SJSA1 (cell line): ENCODE measurements at places on chromosomes 1 and 21. TPM values are rescaled to one million over a fixed set of nuclear protein-coding genes. Genes with fewer than 3 reads are reported as not detected.

The SNAP47 gene
- 43.3 and 51.2 TPM in 2 replicates for total RNA-seq

GRCh38 chr1:23691499-23692307 lies at the start of gene RPL11:
RPL11 (plus strand) TSS chr1:23691806; CDS start chr1:23691824, 18 bp downstream.
- DNase-seq = peak; percentile 95

The APOBEC4 gene
- total RNA-seq = not detected in 2 replicates

DNA sequence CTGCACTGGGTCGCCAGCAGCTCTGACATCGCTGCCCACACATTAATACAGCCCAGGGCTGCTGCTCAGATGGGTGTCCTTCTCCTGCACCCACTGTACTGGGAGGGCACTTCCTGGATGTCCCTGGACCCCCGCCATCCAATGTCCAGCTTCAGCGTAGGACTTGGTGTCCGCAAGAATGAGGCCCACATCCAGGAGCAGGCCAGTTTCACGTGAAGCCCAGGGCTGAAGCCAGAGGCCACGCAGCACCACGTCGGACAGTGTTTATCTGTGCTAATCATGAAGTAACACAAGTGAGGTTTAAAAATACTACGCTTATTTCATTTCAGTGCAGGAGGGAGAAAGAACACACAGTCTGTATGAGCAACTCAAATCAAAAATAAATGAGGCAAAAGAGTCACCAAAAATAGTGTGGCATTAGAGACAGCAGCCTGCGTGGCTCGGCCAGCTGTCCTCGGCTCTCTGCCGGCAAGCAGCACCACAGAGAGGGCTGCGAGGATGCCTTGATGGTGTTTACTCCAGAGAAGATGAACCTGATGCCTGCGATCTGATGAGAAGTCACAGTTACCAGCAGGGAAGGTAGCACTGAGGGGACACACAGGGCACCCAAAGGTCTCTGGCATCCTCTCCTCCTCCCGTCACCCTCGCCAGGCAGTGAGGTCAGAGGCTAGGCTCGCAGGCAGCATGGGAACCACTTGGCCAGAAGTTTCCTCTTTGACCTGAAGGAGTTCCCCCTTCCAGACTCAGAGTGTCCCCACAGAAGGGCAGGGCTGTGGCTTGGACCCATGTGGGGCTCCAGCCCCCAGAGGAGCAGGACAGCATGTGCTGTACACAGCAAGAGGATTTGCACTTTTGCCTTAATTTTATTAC lies 22.1 kb upstream of the NPHP4 start:
- no peak for DNase-seq

DNA sequence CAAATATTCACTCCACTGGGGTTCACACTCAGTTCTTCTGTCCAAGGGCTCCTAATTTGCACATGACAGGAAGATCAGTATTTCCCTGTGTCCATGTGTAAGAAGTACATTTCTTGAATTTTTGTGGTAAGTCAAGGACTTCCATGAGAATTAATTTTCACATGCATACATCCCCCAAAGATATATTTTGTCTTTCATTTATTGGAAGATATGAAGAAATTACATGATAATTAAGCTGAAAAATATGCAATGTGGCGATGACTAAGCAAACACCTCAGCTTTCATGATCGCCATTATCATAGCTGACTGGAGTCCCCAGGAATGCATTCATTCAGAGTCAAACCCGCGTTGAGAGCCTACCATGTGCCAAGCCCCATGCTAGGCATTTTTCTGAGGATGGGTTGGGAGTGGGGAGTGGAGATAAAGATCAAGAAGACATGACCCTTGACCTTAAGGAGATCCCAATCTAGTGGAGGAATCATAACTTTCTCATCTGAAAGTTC lies 104.6 kb upstream of the F3 start:
- DNase-seq = peak; percentile 69

The LDLRAD2 gene
- not detected in 2 replicates for total RNA-seq

DNA sequence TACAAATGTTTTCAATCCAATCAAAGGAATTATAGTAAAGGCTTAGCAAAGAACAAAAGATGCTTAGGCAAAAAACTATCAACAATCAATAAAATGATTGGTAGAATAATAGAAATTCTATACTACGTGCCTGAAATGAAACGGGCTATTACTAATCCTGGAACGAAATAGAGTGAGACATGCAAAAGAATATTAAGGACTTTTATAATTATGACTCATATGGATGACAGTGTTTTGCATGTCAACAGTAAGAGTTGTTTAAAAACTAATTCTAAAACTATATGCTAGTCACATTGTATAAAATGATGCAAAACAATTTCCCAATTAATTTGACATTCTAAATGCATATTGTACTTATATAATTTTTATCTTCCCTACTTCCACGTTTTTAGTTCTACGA lies 35.6 kb downstream of the LRRIQ3 start:
- no peak for DNase-seq

The MXRA8 gene
- 192 and 224 TPM in 2 replicates for total RNA-seq

The CD52 gene
- total RNA-seq = not detected in 2 replicates

- no peak for DNase-seq
These were observed 86.5 kb upstream of the WNT4 start for GRCh38 chr1:22229379-22229778.

DNA sequence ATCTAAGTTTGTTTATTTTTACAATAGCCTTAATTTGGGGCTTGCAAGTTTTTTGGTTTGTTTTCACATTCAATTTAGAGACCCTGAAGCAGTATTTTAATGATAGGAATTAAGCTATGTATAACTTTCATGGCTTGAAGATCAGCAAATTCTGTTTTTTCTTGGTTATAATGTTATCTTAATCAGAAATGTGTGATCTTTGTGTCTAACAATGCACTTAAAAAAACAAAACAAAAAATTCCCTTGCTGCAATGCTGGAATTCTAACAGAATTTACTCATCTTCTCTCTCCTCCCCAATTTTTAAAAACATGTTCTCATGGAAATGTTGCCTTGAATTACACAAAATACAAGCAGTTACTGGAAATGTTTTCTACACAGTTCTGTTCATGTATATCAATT lies 113.1 kb downstream of the OLFML2B start:
- DNase-seq = peak; percentile 72

GRCh38 chr1:109213824-109214693 lies at the start of gene SARS1:
SARS1 (plus strand) TSS chr1:109213918; CDS start chr1:109213993, 75 bp downstream.
- DNase-seq = peak; percentile 86

GRCh38 chr1:245205396-245205795 lies 50.6 kb downstream of the KIF26B start:
- no peak for DNase-seq

The PLA2G2F gene
- total RNA-seq = not detected in 2 replicates

The S100A2 gene
- total RNA-seq = 5.3 and 15.8 TPM in 2 replicates

The FMOD gene
- total RNA-seq = 0.66 and 0.87 TPM in 2 replicates

- no peak for DNase-seq
These were observed 45.2 kb upstream of the CNTN2 start for GRCh38 chr1:204997591-204998355.

GRCh38 chr1:99645203-99645602 lies 710 bp upstream of the PALMD start:
- DNase-seq = peak; percentile 20

- DNase-seq = no peak
These were observed 32.0 kb downstream of the RIMS3 start for GRCh38 chr1:40633523-40633922.

- no peak for DNase-seq
These were observed 50.5 kb downstream of the PRKCZ start for GRCh38 chr1:2100780-2101108.

The MCOLN2 gene
- total RNA-seq = 1.4 and 1.9 TPM in 2 replicates

- no peak for DNase-seq
These were observed 90.2 kb upstream of the RUNX3 start for GRCh38 chr1:25020173-25020845.

GRCh38 chr1:64093941-64094340 lies 109.5 kb upstream of the UBE2U start:
- DNase-seq = peak; percentile 52

GRCh38 chr1:40300651-40301050 lies 16.4 kb downstream of the COL9A2 start:
- no peak for DNase-seq

DNA sequence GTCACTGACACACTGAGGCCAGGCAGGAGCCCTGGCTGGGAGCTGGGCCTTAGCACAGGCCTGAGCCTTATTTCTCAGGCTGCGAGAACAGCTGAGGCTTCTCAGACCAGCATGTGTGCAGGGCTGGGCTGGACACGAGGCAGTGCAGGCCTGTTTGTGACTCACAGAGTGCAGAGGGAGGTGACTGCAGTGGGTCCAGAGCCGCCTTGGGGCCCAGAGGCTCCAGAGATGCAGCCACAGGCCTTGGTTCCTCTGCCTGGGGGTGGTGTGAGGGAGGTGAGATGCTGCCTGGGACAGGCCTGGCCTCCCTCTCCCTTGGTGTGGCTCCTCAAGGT lies 61.2 kb upstream of the ETV3 start:
- DNase-seq = peak; percentile 38

GRCh38 chr21:35324372-35325220 lies 275.5 kb upstream of the RUNX1 start:
- DNase-seq = peak; percentile 97

GRCh38 chr1:154879038-154879421 lies 8.9 kb upstream of the KCNN3 start:
- no peak for DNase-seq

DNA sequence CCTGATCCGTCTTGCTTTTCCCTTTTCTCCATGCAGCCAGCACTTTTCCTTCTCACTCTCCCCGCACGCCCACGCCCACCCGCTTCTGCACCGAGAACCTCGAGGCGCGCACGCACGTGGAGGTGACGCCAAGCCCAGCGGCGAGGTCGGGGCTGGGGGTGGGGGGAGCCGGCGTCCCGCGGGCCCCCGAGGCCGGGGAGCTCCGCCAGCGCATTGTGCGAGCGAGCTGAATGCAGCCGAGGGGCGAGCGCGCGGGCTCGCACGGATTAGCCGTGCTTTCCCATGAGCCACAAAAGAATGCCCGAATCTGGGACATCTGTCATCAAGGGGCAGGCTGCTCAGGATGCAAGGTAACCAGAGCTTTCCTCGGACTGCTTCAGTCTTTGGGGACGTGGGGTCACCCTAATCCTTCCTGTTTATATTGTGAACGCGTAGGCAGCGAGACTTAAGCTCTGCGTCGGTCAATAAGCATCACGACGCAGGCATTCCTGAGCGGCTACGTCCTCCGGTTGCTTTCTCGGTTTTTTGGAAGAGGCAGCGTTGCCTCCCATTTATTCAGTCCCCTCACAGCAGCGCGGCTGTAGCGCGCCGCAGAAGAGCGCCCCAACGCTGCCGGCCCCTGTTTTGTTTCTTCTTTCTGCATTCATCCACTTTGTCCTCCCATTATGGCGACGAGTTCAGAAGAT lies 67.3 kb upstream of the AKT3 start:
- peak; percentile 85 for DNase-seq

- no peak for DNase-seq
These were observed 146.4 kb downstream of the CDC7 start for GRCh38 chr1:91647061-91647460.

- no peak for DNase-seq
These were observed 18.5 kb upstream of the CYYR1 start for GRCh38 chr21:26591543-26591942.

GRCh38 chr1:180080439-180080838 lies 74.2 kb upstream of the QSOX1 start:
- DNase-seq = no peak

DNA sequence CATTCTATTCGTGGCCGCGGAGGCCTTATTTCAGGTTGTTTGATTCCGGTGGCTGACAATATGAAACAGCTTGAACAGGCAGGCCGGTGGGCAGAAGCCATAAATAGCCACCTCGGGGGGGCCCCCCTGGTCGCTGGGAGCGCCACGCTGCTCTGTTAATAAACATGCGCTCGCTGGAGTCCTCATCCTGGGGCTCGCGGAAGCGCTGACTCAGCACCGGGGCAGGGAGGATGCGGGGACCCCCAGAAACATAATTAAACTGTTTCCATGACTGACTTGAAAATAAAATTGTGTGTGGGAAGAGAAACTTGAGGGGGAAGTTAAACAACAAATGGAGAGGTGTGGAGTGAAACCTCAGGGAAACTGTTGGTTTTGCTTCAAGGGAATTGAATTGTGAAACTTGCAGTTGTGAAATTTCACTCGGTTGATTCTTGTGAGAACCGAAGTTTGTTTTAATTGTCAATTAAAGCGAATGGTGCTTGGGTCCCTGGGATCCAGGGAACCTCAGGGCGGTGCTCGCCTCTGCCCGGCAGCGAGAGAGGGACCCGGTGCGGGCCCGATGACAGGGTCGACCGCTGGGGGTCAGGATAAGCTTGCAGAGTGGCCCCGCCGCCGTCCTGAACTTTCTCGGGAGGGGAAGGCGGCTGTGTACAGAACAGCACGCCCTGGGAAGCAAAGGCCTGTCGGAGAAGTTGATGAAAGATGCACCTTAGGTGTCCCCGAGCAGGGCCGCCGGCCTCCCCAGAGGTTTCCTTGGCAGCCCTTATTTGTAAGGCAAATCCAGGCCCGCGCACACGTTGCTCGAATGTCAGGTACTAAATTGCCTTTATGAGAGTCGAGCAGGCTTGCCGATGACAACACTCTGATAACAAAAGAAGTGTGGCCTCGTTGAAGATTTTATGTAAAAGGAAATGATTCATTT lies 176.9 kb upstream of the LMO4 start:
- DNase-seq = peak; percentile 87

GRCh38 chr1:233945573-233945972 lies 41.1 kb downstream of the SLC35F3 start:
- DNase-seq = no peak

DNA sequence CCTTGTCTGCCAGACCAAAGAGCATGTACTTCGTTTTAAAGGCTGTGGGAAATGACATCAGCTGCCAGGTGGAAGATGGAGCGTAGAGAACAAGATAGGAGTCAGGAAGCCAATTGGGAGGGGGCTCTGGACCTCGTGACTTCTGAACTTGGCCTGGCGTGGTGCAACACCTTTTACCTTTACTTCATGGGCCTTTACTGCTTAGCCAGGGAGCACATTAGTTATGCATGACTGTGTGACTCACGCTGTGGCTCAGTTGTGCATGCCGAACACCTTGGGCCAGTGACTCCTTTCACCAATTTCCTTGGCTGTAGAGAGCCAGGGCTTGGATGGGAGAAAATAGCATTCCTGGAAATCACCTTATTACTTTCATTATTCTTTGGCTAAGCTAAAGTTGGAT lies 7.2 kb downstream of the XCL1 start:
- no peak for DNase-seq
